ENCODE measurements at places on chromosomes 3 and 15. TPM values are rescaled to one million over a fixed set of nuclear protein-coding genes. Genes with fewer than 3 reads are reported as not detected.

The ACSBG1 gene
- 1.9 TPM for polyA plus RNA-seq

The THUMPD3 gene
- 45.2 TPM for polyA plus RNA-seq

The SAXO2 gene
- 10.1 TPM for polyA plus RNA-seq

The C3orf85 gene
- polyA plus RNA-seq, result not detected

The SERPINI2 gene
- polyA plus RNA-seq, result 0.68 TPM

DNA sequence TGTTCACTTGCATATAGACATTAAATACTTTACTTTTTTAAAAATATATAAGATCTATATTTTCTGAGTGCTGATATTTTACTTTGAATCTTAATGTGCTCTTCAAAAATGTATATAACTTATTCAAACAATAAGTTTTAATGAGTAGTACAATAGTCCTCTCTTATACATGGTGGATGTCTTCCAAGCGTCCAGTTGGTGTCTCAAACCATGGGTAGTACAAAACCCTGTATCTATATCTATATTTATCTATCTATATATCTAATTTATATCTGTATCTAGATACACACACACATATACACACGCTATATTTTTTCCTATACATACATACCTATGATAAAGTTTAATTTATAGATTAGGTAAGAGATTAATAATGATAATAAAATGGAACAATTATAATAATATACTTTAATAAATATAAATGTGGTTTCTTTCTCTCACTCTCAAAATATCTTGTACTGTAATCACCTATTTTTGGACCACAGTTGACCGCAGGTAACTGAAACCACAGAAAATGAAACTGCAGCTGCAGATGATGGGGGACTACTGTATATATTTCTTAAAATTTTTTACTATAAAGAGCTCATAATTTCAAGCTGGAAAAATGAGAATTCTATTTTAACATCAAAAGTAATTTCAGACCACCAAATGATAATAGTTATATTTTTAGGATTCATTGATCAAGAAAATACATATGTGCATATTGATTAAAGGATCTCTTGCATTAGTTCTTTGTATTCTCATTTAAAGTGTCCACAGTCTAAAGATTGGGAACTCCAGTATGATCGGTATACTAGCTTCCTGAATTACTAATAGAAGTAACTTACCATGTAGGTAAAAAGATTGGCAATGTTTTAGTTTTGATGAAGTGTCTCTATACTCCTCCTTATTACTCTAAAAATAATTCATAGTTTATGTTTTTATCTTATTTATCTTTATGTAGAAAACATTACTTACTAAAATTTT lies 215.1 kb upstream of the MLF1 start:
- DNase-seq, result no peak

- no peak for DNase-seq
Observed at GRCh38 chr3:5462086-5462485, 274.6 kb downstream of the EDEM1 start.

DNA sequence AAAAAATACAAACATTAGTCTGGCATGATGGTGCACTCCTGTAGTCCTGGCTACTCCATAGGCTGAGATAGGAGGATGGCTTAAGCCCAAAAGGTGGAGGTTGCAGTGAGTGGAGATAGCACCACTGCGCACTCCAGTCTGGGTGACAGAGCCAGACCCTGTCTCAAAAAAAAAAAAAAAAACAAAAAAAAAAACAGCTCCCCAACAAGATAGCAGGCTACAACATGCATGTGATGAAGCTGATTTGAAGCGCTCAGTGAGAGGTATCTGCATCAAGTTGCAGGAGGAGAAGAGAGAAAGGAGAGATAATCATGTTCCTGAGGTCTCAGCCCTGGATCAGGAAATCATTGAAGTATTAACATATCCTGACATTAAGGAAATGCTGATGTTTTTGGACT lies 608 bp upstream of the PPCDC start:
- DNase-seq, result no peak

DNA sequence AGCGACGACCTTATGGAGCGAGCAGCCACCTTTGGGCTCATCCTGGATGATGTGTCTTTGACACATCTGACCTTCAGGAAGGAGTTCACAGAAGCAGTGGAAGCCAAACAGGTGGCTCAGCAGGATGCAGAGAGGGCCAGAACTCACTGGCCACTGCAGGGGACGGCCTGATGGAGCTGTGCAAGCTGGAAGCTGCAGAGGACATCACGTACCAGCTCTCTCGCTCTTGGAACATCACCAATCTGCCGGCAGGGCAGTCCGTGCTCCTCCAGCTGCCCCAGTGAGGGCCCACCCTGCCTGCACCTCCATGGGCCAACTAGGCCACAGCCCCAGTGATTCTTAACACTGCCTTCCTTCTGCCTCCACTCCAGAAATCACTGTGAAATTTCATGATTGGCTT lies 10.4 kb downstream of the NR1I2 start:
- no peak for DNase-seq

- DNase-seq, result no peak
Observed at GRCh38 chr15:79595306-79595705, 163.2 kb downstream of the MINAR1 start.

- no peak for DNase-seq
Observed at GRCh38 chr3:50162034-50162883, 7.1 kb downstream of the SEMA3F start.

DNA sequence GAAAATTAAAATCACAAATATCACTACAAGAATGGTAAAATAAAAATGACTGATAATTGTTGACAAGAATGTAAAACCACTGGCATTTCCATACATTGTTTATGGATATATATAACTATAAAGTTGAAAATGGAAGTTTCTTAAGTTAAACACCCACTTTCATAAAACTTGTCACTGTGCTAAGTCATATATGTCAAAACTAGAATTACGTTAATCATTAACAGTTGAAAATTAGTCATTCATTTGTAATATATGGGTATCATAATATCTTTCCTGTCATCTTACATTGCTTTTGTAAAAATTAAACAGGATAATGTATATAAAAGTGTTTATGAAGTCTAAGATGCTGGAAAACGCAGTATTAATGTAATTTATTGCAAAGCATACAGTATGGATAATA lies 1398.6 kb upstream of the ALCAM start:
- DNase-seq, result no peak

- no peak for DNase-seq
Observed at GRCh38 chr3:10338591-10339353, 17.9 kb upstream of the SEC13 start.

DNA sequence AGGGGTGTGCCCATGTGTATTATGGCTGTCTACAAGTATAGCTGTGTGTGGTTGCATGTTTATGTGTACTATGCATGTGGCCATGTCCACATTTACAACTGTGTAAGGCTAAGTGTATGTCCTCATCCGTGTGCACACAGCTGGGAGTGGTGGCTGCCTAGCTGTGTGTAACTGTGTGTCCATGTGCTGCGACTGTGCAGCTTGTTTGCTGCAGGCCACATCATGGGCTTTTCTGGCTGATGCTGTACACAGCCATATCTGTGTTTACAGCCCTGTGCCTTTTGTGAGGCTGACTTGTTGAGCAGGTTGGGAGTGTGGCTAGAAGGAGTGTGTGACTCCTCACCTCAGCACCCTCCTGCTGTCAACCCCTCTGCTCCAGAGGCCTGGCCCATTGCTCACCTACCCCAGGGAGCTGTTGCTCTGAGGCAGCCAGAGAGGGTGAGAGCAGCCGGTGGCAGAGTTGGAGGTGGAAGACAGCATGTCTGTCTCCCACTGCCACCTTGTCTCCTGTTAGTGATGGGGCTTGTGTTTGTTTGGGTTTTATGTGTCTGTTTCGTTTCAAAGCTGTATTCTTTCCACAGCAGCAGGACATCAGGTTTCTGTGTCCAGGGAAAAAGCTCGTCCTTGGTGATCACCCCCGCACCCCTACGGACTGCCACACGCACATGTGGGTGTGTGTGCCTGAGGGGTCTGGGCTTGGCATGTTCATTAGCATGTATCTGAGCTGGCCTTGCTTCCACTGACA lies 1.4 kb upstream of the GRM2 start:
- DNase-seq, result no peak

DNA sequence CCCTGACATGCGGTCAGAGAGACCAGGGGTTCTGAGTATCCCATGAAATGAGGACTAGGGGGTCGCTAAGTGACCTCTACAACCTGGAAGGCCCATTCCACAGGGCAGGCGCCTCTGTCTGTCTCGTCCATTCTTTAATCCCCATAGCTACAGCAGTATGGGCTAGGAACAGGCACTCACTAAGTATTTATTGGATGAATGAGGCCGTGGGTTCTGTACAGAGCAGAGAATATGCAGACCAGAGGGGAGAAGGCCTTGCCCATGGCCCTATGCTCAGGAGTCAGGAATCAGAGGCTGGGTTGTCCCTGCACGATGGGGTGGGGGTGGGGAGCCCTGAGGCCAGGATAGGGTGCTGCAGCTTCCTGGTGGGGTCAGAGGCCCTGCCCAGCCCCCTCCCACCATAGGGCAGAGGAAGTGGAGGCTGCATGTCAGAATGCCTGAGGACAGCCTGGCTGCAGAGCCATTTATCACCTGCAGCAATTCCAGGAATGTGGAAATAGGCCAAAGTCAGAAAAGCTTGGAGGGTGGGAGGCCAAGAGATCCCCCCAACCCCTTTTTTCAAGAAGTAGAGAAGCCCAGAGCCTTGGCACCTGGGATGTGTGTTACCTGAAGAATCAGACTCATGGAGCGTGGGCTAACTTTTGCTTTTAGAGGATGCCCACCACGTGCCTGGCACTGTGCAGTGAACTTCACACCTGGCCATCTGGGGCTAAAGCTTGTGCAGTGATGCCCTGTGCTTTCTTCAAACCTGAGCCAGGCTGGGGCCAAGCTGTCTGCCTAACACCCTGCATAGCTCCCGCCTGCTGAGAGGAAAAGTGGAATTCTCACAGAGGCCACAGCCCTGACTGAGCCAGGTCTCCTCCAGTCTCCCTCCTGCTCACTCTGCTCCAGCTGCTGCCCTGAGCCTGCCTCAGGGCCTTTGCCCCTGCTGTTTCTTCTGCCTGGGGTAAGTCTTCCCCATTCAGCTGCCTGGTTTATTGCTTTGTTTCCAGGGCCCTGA lies 109.4 kb downstream of the WNT7A start:
- DNase-seq, result peak; percentile 75

GRCh38 chr3:183515968-183516851 lies 39.3 kb downstream of the KLHL6 start:
- DNase-seq, result peak; percentile 71

- no peak for DNase-seq
Observed at GRCh38 chr3:1515882-1516281, 423.1 kb downstream of the CNTN6 start.

DNA sequence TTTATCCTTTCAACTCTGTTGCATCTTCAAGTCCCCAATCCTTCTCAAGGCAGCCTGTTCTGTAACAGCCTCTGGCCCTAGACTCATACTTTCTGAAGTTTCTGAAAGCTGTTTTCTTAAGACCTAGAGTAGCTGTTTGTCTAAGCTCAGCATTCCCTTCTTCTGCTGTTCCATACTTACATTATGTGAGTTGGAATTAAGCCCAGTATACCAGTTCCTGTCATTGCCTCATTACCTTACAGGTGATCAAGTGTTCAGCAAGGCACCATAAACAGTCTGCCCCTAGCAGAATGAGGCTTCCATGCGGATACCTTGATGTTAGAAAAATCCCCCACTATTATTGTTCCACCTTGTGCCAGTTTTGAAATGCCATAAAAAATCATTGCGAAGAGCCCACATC lies 180.6 kb downstream of the PLCL2 start:
- no peak for DNase-seq

- peak; percentile 88 for DNase-seq
Observed at GRCh38 chr3:129606636-129607390, at the start of gene PLXND1. Gene PLXND1, minus strand, starts transcription at chr3:129606676. Its CDS starts 37 bp downstream, at chr3:129606639.

- peak; percentile 69 for DNase-seq
Observed at GRCh38 chr3:11591391-11592282, 52.1 kb downstream of the VGLL4 start.

GRCh38 chr3:125332504-125332903 lies 42.6 kb downstream of the ZNF148 start:
- peak; percentile 41 for DNase-seq

DNA sequence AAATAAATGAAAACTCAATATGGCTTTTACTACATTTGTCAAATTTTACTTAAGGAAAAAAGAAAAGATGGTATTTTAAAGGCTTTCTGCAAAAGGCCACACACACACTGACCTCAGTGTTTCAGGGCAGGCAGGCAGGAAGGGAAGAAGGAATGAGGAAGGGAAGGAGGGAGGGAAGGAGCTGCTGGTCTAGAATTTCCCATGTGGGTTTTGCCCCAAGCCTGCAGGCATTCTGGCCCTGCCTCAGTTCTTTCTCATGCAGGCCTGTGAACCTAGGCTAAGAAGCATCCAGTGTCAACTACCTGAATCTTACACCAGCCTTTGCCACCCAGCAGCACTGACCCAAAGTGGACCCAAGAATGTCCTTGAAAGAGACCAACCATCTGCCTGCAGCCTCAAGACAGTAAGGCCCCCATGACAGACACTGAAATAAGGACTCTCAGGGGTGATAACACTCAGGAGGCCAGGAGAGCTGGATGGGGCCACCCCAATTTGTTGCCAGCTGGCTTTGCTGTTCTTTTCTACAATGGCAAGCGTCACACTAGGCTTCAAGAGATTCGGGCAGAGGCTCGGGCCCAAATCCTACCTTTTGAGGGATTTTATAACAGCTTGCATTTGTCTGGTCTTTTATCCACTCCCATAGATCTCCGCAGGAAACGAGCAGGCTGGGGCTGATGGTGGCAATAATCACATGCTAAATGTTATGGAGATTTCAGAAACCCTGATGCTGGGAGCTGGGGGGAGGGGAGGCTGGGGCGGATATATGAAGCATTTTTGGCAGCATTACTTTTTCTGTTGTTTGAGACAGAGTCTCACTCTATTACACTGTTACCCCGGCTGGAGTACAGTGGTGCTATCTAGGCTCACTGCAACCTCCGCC lies 51.4 kb downstream of the XXYLT1 start:
- DNase-seq, result no peak

DNA sequence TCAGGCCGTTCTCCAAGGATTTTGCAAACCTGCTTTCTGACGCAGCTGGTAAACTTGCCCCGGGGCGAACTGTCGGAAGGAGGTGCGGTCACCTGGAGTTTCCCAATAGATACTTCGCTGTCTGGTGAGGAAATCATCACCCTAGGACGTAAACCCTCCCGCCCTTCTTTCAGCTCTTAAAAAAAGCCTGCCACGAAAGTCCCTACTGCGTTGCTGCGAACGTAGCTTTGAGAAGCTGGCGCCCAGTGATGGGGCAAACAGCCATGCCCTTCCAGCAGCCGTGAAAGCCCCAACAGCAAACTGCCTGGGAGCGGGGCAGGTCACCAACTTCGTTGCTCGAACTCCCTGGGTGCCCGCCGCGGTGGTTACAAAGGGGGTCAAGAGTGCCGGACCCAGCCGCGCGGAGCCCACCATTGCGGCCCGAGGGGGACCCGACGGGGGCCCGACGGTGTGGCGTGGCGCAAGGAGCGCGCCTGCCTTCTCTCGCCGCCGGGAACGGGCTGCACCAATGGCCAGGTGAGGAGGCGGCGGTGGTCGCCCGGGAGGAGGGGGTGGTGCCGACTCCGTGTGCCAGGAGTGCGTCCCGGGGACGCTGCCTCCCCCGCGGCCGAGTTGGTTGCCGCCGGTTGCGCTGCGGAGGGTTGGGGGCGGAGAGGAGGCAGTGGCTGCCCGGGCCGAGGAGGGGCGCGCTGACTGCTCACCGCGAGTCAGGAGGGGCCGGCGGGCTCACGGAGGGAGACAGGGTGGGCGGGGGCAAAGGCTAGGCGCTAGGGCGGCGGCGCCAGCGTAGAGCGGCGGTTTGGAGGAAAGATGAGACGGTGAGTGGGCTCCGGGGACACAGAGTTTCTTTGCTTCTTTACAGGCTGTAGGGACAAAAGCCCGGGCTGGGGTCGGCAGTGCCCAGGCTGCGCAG lies at the start of gene PHLDB2:
Gene PHLDB2 (plus strand): TSS at position 205 of the 913 bp plus-strand sequence. CDS start 24,813 bp downstream, outside the sequence.
- peak; percentile 93 for DNase-seq

All from GM23338 (cell line).